Stimulated activated CD4-positive, alpha-beta T cell treated with anti-CD3 and anti-CD28 coated beads, Interleukin-15, amount 100 ng/mL, for 24 hours (primary cell): ENCODE measurements at places on chromosomes 3 and 15.

GRCh38 chr15:65938604-65939003, 69.3 kb downstream of the RAB11A start:
- no peak for DNase-seq

DNA sequence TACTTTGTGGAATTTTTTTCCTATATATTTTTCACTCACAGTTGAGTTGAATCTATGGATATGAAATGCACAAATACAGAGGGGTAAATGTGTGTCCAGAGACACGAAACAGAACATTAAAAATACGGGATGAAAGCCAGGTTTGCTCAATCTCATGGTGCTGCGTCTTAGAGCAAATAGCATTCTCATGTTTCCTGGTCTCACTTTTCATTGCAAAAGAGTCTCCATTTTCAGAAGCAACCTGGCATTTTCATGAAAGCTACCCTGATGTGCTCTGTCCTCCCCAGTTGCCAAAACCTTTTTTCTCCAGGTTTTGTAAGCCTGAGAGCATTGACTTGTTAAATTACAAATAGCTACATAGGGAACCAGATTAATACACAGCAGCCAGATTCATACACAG, 49.5 kb upstream of the MBNL1 start:
- no peak for DNase-seq

- no peak for DNase-seq
Observed at GRCh38 chr15:69536726-69537512, 84.3 kb downstream of the RPLP1 start.

DNA sequence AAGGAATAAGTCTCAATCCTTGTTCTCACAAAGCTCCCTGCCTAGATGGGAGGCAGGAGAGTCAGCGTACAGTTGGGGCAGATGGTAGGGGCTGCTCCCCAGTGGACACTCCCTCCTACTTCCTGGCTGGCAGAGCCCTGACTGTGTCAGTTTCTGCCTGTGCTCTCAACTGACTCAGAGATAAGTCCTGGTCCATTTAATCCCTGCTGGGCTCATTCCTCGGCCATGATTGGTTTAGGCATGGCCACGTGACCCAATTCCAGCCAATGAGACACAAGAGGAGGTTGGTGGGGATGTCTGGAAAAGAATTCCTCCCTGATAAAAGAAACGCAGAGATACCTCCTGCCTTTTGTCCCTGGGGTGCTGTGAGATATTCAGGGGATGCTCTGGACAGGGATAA, 118.1 kb upstream of the SLC6A11 start:
- DNase-seq, result no peak

- DNase-seq, result no peak
Observed at GRCh38 chr3:61340931-61341461, 89.7 kb upstream of the FHIT start.

GRCh38 chr3:159416856-159417255, 571.8 kb upstream of the IL12A start:
- no peak for DNase-seq

- no peak for DNase-seq
Observed at GRCh38 chr3:62781121-62781520, 94.1 kb downstream of the CADPS start.

- DNase-seq, result no peak
Observed at GRCh38 chr15:60520013-60520824, 41.3 kb upstream of the ICE2 start.
